ENCODE measurements at places on chromosomes 1 and 21.

DNA sequence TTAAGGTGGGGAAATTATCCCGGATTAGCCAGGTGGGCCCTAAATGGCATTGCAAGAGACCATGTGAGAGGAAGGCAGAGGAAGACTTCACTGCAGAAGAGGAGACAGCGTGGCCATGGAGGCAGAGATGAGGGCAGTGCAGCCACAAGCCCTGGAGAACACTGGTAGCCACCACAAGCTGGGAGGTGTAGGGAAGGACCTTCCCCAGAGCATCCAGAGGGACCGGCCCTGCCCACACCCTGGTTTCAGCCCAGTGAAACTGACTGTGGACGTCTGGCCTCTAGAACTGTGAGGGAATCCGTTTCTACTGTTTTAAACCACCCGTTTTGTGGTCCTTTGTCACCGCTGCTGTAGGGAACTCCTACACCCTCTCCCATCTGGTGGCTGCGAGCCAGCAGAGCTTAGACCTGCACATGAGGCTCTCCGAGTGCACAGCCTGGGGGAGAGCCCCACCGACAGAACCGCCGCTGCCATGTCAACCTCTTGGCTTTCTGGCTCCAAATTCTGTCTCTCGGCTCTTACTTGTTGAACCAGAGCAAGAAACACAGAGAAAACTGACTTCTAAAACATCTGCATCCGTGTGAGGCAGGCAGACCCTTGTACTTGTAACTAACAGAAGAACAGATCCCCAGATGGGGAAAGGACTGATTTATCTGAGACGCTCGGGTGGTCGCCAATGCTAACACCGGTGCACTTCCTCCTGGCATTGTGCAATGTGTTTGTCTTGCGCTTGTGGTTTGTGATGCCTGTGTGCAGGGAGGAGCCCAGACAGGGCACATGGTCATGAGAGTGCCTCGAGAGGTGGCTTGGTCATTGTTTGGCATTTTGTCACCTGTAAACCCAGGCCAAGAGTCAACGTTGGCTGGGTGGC lies 90.8 kb upstream of the TMPRSS2 start:
- no peak for DNase-seq

- no peak for DNase-seq
These were observed 37.6 kb downstream of the DUSP10 start for GRCh38 chr1:221704306-221704705.

DNA sequence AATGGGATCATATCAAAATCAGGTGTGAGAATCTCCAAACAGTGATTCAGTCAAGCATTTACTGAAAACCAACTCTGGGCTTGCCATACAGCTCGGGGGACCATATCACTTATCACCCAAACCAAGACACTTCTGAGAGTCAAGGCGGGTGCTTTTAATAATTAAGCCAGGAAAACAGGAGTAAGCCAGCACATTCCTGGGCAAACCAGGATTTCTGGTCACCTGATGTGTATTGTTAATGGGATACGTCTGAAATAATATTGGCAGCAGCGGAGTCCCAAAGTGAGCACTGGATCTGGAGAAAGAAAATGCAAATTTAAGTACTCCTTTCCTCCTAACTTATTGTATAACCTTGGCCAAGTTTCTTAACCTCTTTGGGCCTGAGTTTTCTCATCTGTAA lies 17.6 kb downstream of the OSCP1 start:
- DNase-seq: no peak

- no peak for DNase-seq
These were observed 3.1 kb downstream of the ENO1 start for GRCh38 chr1:8875216-8875861.

GRCh38 chr1:196960854-196961253 lies 16.5 kb upstream of the CFHR5 start:
- no peak for DNase-seq

- no peak for DNase-seq
These were observed 54.6 kb downstream of the NTNG1 start for GRCh38 chr1:107195476-107195875.

DNA sequence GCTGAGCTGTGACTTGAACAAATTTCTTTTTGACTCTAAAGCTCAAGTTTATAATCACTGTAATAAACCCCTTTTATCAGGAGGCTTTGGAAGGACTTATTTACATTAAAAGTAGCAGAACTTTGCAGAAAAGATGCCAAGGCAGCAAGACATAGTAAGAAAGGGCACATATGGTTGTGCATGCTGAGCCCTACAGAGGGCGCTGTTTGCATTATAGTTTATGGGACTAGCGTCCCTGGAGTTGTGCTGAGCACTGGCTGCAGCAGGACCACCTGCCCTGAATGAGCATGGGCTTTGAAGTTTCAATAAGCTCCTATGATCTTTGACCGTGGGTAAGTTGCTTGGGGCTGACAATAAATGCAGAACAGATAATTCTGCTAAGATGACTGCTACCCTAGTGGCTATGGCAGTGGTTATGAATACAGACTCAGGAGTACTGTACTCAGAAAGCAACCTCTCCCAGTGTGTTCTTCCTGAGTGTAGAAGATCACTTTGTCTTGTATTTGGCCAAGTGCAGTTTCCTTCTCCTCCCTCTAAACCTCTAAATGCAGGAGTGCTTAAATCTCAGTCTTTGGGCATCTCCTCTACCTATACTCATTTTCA lies 45.4 kb upstream of the USP1 start:
- DNase-seq: no peak

DNA sequence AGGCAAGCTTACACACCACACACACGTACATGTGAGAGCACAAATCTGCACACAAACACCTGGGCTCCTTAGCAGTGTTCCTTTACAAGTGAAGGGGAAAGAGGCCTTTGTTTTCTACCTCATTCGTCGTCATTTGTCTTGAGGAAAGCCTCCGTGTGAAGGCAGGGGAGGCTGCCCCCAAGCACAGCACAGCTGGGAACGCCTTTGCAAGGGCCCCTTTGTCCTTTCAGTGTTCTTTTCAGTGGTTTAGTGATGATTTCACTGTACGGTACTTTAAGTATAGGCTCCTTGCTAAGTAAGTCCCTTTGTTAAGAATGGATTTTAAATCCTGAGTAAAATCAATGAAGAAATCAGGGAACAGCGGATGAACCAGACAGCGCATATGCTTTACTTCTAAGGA lies 94.1 kb downstream of the PGBD5 start:
- no peak for DNase-seq

DNA sequence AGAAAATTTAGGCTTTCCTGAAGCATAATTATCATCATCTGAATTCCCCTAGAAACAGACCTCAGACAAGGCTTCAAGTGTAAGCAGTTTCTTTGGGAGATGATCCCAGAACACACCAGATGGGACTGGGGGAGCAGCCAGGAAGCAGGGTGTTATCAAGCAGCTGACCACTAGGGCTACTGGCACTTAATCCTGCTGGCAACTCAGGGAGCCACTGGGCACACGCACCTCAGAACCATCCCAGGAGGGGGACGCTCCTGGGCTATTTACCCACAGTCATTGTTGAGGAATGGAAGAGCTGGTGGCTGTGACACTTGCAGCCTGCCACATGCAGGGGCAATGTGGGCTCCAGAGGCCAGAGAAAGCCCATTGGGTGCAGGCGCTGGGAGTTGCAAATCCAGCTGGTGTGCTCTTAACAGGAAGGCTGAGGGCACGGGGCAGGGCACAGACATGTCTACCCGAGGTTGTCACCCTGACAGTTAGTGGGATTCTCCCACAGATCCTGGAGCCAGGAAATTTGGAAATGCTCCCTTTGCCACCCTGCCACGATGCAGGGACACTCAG lies 15.1 kb upstream of the IL22RA1 start:
- DNase-seq: no peak
